ENCODE measurements at places on chromosomes 13 and 19.
A peak's percentile ranks its signal among the peaks of the same experiment; 100 is the strongest.

GRCh38 chr19:51576850-51577249 is 5.8 kb downstream of the ZNF175 start:
- DNase-seq, result no peak

DNA sequence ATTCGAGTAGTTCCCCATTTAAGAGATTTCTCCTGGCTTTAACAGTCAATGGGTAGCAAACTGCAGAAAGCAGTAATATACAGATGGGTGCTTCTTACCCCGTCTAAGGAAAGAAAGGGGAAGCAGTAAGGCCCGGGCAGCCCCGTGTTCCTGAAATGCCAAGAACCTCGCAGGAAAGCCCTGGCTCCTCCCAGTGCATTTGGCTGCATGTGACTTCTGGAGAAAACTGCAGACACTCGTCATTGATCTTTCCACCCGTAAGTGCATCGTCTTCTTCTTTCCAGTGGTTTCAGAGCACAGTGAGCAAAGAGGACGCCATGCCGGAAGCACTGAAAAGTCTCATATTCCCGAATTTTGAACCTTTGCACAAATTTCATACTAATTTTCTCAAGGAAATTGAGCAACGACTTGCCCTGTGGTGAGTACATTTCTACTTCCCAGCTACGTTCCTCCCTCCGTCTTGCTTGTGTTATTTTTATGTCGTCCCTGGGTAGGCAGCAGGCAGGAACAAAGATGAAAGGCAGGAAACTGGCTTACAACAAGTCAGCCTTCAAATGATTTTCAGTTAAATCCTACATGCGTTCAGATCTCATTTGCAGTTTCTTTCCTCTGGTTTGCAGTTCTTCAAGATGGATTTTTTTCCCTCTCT is 165.2 kb downstream of the STK24 start:
- peak; percentile 47 for DNase-seq

DNA sequence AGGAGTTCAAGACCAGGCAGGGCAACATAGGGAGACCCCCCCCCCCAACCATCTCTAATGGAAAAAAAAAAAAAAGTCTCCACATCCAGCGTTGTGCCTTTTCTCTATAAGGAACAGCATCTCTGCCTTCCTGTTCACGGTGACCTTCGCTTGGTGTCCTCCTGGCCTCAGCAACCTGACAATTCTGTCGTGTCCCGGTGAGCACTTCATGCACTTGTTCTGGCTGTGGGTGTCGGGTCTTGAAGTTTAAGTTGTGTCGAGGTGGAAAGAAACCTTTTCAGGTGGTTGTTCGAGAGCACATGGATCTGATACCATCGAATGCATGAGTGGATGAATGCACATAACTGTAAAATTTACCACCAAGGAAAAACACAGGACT is 594 bp downstream of the ZNF559 start:
- DNase-seq, result no peak

DNA sequence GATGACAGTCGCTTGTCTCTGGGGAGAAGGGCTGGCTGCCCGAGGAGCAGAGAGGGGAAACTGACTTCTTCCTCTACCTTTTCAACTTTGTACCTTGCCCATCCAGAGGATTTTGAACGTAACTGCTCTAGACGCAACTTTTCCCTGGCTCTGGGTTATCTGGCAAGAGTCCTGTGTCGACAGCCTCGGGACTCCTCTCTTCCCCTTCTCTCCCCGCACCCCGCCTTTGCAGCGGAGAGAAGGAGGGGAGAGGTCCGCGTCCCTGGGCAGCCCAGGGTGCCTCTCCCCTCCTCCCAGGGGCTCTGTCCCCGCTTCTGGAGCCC is 574 bp downstream of the SH3GL1 start:
- DNase-seq, result no peak

- no peak for DNase-seq
Observed at GRCh38 chr19:3752492-3752891, 9.0 kb downstream of the APBA3 start.

DNA sequence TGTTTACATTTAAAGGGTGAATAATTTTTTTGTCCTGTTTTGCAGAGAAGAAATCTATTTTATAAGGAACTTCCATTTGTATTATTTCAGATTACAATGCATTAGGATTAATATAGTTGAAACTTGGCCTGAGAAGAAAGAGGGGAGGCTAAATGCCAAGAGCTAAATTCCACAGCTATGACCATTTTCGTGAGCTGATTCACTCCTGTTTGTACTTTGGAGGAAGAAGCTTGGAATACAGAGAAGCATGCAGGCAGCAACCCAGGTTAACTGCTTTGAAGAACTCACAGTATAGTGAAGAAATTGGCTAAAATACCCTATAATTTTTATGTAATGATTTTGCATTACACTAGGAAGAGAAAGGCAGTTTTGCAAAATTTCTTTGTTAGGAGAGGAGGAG is 309.4 kb upstream of the KLF12 start:
- DNase-seq, result no peak

- no peak for DNase-seq
Observed at GRCh38 chr13:113783200-113783881, 24.3 kb downstream of the TMEM255B start.

GRCh38 chr19:52198678-52199077 is 8.8 kb downstream of the PPP2R1A start:
- no peak for DNase-seq

GRCh38 chr13:73335210-73335609 is 276.4 kb downstream of the KLF5 start:
- peak; percentile 20 for DNase-seq

GRCh38 chr13:95226932-95227695 is 74.1 kb downstream of the ABCC4 start:
- DNase-seq, result peak; percentile 88

DNA sequence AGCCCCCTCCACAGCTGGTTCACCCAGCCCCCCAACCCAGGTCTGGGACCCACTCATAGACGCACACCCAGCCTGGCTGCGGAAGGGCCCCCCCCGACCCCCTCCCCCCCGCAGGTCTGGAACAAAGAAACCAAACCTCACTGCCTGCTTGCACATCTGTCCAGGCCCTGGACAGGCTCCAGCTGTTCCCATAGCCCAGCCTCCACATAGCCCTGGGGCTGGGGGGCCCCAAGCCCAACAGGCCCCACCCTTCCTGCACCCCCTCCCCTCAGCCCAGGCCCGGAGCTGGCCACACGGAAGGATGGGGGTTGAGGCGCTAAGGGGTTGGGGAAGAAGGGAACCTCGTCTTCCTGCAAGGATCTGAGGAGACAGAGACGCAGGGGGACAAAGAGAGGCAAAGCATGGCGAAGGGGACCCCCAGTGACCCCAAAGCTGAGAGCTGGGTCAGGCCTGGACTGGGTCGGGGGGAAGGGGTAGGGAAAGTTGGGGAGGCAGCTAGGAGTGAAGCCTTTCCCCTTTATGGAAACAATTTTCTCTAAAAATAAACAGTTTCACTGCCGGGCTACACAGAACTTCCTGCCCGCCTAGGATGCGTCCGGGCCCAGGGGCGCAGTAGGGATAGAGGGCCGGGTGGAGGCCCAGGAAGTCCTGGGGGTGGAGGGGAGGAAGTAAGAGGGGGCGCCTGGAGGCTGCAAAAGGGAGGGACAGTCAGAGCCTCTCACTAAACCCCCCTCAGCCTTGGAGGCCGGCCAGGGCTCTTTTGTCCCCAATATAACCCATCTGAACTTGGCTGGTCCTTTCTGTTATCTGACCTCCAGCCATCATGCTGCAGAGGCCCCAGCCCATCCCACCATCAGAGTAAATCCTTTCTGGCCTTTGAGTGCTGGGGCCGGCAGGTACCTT is 2.4 kb downstream of the KANK2 start:
- DNase-seq, result peak; percentile 44

- DNase-seq, result no peak
Observed at GRCh38 chr13:46925486-46925885, 28.6 kb upstream of the HTR2A start.

All from MV-4-11 (cell line).